ENCODE measurements at places on chromosomes 6 and 20.

GRCh38 chr20:50607436-50607835 is 83.9 kb downstream of the RIPOR3 start:
- no peak for DNase-seq

- no peak for DNase-seq
Measured at GRCh38 chr20:55009066-55009465, 533.7 kb downstream of the DOK5 start.

- peak; percentile 19 for DNase-seq
Measured at GRCh38 chr20:63056236-63057170, 49.7 kb upstream of the BHLHE23 start.

GRCh38 chr6:150745896-150746295 is 119.6 kb upstream of the MTHFD1L start:
- DNase-seq: no peak

- DNase-seq: peak; percentile 57
Measured at GRCh38 chr6:10598084-10598960, 77.2 kb downstream of the GCNT2 start.

DNA sequence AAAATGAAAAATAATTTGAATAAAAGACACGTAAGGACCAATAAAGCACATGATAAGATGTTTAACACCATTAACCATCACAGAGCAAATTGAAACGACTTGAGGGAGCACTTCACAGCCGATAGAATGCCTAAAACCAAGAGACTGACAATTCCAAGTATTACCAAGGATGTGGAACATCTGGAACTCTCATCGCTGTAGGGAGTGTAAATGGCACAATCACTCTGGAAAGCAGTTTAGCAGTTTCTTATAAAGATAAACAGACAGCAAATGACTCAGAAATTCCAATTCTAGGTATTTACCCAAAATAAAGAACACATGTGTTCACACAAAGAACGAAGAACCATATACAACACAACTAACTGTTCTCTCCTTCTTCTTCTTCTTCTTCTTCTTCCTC is 8.5 kb upstream of the UBD start:
- no peak for DNase-seq

GRCh38 chr6:29702519-29703103 is 20.6 kb upstream of the HLA-F start:
- no peak for DNase-seq

DNA sequence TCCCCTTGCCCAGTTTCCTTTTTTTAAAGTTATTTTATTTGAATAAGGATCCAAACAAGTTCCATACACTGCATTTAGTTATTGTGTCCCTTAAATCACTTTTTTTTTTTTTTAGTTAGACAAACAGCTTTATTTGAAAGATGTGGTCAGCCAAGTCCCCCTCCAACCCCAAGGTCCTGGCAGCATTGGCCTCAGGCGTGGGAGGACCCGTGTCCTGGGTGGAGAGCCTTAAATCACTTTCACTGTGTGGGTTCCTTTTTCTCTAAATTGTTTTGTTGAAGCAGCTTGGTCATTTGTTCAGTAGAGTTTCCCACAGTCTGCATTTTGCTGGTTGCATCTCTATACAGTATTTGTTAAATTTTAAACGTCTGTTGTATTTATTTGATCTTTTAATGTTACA is 5.2 kb upstream of the TBCC start:
- DNase-seq: no peak

DNA sequence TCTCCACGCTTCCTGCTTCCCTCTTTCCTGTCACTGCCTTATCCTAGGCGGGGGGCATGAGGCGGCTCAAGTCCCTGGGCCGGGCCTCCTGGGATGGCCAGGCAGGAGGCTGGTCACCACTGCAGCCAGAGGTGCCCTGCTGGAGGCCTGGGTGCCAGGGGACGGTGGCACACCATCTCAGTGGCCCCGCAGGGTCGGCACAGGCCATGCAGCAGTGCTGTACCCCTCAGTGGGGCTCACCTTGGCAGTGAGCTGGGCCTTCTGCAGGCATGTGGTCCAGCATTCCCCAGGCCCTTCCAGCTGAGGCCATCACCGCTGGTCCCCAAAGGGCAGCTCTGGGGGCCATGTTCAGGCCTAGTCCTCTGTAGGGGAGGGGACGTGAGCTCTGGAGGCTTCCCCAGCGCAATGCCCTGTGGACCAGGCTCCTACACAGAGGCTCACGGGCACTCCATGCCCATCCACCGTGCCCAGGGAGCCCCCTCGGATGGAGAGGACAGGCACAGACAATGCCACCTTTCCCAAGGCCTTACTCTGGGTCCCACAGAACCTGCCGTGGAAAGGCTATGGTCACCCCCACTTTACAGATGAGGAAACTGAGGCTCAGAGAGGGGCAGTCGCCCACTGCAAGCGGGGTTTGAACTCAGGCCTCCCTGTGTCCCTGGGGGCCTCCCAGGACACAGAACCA is 123.8 kb downstream of the TAF4 start:
- DNase-seq: no peak

- DNase-seq: peak; percentile 50
Measured at GRCh38 chr20:37839432-37839827, 63.5 kb upstream of the VSTM2L start.

DNA sequence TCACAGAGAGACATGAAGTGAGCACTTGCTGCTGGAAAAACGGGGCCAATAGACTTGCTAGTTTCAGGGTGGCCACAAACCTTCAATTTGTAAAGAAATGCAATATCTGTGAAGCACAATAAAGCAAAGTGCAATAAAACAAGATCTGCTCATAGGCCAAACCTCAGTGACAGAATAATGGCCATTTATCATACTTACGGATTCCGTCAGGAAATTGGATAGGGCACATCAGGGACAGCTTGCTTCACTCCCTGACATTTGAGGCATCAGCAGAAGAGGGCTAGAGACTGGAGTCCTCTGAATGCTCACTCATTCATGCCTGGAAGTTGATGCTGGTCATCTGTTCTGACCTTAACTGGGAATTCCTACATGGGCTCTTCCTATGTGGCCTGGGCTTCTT is 165.5 kb upstream of the OPRM1 start:
- DNase-seq: no peak

DNA sequence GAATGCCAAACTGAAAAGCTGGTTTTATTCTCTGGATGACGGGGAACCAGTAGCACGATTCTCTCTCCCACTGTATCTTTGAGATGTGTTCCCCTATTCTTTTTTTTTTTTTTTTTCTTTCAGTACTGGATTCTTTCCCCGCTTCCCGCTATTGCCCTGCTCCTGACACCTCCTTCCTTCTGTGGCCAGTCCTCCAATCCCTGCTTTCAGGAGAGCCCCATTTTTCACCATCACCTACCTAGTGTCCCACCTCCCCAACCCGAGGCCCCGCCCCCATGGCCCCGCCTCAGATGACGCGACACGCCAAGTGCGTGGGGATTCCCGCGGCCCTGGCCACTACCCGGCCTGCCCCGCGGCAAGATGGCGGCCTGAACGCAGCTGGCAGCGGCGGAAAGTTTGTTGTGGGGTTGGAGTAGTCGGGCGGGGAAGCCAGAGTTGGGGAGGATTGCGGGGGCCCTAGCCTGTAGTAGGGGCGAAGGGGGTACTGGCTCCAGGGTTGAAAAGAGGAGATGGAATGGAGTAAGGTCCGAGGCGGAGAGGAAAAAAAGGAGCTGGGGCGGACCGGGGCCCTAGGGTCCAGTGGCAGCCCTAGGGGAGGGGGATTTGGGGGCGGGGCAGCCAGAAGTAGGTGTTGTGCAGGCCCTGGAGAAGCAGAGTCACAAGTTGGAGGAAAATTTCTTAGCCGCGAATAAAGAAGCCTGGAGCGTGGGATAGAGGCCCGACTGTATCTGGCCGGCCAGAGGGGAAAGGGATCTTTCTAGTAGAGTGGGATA is at the start of gene TJAP1:
TJAP1 (plus strand) TSS at position 336 of the 773 bp plus-strand sequence. CDS start 21,432 bp downstream, outside the sequence.
- peak; percentile 71 for DNase-seq

GRCh38 chr20:32159766-32160221 is 47.7 kb downstream of the PLAGL2 start:
- no peak for DNase-seq

GRCh38 chr20:22307409-22307808 is 277.0 kb downstream of the FOXA2 start:
- no peak for DNase-seq

DNA sequence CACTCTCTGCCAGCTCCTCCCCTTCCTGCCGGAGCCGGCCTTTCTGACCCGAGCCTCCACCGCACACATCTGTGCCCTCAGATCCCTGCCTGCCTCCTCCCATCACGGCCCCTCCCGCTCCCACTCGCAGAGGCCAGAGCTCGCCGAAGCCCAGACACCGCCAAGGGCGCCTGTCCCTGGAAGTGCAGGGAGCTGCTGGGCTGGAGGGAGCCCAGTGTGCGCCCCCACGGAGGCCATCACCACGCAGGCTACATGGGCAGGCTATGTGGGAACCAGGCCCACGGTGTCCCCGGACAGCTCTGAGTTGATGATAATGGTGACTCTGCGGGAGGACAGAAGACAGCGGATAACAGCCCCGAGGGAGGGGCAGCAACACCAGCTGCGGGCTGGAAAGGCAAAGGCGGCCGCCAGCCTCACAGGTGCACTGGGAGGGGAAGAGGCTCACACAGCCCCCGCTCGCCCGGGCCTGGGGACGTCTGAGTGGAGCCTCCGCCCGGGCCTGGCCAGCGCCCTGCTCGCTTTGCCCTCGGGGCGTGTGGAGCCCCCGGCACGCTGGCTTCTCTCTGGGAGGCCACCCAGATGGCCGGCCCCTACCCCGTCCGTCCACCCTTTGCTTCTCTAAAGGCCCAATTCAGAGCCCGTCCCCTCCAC is 154.9 kb downstream of the DLL1 start:
- DNase-seq: no peak

DNA sequence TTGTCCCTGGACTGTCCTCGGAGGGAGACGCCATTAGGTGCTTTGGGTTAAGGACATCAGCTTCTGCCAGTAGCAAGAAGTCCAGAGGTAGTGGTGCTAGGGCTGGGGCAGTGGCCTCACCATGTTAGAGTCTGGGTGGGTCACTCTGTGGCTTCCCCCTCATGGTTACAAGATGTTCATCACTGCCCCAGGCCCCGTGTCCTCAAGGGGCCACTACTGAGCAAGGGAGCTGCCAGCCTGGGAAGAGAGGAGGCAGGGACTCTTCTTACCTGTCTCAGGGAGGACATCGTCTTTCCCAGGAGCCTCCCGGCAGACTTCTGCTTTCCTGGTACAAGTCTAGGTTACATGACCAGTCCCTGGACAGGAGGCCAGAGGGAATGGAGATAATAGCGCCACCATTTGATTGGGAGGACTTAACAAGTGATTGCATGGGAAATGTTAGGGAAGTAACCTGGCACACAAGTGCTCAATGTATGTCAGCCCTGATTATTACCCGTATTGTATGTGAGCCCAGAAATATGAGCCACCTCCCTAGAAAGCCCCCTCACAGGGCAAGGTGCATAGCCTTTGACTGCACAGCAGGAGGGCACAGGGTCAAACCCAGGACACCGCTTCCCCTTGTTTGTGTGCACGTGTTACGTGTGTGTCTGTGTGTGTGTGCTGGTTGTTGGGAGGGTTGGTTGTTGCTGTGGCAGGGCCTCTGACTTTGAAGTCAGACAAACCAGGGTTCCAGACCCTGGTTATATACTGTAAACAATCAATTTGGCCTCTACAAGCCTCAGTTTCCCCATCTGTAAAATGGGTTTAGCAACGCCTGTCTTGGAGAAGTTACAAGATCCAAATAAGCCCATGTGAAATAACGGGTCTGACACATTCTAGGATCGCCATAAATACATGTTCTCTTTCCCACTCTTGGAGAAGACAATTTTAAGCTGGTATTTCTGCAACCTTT is 30.0 kb downstream of the SIRPA start:
- no peak for DNase-seq

GRCh38 chr6:110514818-110515217 is 38.4 kb upstream of the SLC22A16 start:
- no peak for DNase-seq

DNA sequence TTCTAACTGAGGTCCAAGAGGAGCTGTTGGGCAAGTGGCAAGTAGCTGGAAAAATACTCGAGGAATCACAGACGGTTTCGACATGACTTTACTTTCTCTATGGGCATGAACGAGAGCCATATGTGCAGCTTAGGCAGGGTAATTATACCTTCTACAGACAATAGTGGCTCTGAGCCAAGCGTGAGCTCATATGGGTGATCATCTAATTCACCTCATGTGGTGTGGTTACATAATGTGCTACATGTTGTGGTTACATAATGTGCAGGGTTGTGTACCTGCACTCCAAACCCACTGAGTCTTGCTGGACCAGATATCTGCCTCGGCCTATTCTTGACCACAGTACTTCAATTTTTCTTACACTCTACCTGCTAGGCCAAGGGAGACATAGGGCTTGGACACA is 771.7 kb upstream of the EYS start:
- DNase-seq: no peak

DNA sequence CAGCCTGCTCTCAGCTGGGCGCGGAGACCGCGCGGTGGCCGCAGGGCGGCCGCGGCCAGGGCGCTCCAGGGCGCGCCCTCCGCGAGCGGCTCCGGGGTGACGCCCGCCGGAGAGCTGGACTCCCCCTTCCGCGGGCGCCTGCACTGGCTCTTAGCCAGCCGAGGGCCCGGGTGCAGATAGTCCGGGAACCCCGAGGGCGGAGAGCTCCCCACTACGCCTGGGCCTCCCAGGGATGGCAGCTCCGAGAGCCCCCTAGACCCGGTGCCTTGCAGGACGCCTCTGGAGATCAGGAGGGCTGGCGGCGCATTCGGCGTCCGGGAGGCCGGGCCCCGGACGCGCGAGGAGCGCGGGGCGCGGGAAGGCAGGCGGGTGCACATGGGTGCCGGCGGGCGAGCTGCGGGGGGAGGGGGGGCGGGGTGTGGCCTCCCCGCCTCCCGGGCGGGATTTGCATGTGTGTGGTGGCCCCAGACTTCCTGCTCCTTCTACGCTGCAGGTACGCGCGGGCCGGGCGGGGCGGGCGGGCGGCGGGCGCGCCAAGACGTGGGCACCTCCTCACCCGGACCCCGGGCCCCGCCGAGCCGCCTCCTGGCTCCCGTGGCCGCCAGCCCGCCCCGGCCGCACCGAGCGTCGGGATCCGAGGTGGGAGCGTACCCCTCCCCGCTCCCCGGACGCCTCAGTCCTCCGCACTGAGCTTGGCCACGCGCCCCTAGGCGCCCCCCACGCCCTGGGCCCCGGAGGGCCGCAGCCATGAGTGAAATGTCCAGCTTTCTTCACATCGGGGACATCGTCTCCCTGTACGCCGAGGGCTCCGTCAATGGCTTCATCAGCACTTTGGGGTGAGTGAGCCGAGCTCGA is at the start of gene ITPR3:
ITPR3 (plus strand) TSS at position 467 of the 855 bp plus-strand sequence; CDS start at position 748, 281 bp downstream.
- no peak for DNase-seq

DNA sequence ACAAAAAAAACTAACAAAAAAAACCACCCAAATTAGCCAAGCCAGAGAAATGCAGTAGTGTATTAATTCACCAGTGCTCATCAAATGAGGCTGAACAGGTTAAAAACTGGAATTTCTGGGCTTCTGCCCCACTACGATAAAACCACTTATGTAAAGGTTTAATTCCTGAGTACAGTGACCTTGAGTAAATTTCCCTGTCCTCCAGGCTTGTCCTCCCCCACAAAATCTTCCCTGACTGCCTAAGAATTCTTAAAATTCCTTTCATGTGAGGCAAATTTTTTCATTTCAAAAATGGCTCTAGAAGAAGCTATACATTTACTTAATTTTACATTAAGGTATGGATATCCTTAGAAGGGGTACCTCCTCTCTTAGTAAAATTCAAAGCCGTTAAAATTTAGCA is 80.1 kb upstream of the ID4 start:
- DNase-seq: no peak

Data from NCI-H526 treated with DMSO at 0.1 percent for 48 hours (cell line).